Chondrocyte (in vitro differentiated cells): ENCODE measurements at places on chromosomes 1 and 21. TPM values are rescaled to one million over a fixed set of nuclear protein-coding genes. Genes with fewer than 3 reads are reported as not detected.

PCP4L1 gene
- total RNA-seq = 0.23 to 0.35 TPM in 2 of 3 replicates, not detected in the other

MATN1 gene
- total RNA-seq = 0.19 to 0.82 TPM (median 0.47 TPM) in 3 replicates

COG2 gene
- 24.1 to 28.6 TPM (median 26.8 TPM) in 3 replicates for total RNA-seq

EPHA2 gene
- total RNA-seq = 38.5 to 47.4 TPM (median 40.0 TPM) in 3 replicates

CFAP126 gene
- not detected in 3 replicates for total RNA-seq

CHRNB2 gene
- total RNA-seq = not detected in 3 replicates

GPR25 gene
- total RNA-seq = not detected in 3 replicates

ASTN1 gene
- total RNA-seq = not detected in 3 replicates

S100A16 gene
- 111 to 122 TPM (median 115 TPM) in 3 replicates for total RNA-seq

KRTAP11-1 gene
- not detected in 3 replicates for total RNA-seq

ACOT11 gene
- 0.25 to 0.56 TPM (median 0.41 TPM) in 3 replicates for total RNA-seq

LRRC53 gene
- total RNA-seq = not detected in 3 replicates

STIL gene
- total RNA-seq = 5.0 to 6.9 TPM (median 5.2 TPM) in 3 replicates

SPRR1A gene
- total RNA-seq = not detected in 3 replicates

C1orf159 gene
- total RNA-seq = 9.2 to 15.1 TPM (median 9.2 TPM) in 3 replicates

LEFTY2 gene
- 10.2 to 39.6 TPM (median 38.3 TPM) in 3 replicates for total RNA-seq

TSTD1 gene
- total RNA-seq = 0.70 TPM in 1 of 3 replicates, not detected in the others

REG4 gene
- total RNA-seq = not detected in 3 replicates

NMNAT2 gene
- total RNA-seq = 3.0 to 5.5 TPM (median 4.9 TPM) in 3 replicates
